ENCODE measurements at places on chromosomes 13 and 19. TPM values are rescaled to one million over a fixed set of nuclear protein-coding genes. Genes with fewer than 3 reads are reported as not detected.
A peak's percentile ranks its signal among the peaks of the same experiment; 100 is the strongest.

- no peak for DNase-seq
These were observed 4.1 kb downstream of the IL27RA start for GRCh38 chr19:14035706-14036105.

DNA sequence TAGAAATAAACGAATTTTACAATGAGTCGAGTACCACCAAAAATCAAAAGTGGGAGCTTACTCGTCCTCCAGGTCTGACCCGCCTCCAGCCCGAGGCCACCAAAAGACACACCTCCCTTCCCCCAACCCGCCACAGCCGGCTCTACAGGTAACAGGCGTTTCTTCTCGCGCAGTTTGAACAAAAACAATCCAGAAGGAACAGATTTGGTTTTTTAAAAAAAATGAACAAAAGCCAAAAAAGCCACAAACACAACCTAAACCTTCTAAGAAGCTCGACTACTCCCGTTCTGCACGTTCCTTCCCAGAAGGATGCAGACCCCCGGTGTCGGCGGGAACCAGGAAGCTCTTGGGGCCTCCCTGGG, 671 bp downstream of the ZDHHC20 start:
- DNase-seq, result peak; percentile 70

- no peak for DNase-seq
These were observed 85.2 kb upstream of the PCDH8 start for GRCh38 chr13:52933547-52934210.

- DNase-seq, result no peak
These were observed 4.0 kb upstream of the MCF2L start for GRCh38 chr13:112964971-112965492.

GRCh38 chr19:36847968-36848367, 2.7 kb upstream of the ZNF345 start:
- no peak for DNase-seq

DNA sequence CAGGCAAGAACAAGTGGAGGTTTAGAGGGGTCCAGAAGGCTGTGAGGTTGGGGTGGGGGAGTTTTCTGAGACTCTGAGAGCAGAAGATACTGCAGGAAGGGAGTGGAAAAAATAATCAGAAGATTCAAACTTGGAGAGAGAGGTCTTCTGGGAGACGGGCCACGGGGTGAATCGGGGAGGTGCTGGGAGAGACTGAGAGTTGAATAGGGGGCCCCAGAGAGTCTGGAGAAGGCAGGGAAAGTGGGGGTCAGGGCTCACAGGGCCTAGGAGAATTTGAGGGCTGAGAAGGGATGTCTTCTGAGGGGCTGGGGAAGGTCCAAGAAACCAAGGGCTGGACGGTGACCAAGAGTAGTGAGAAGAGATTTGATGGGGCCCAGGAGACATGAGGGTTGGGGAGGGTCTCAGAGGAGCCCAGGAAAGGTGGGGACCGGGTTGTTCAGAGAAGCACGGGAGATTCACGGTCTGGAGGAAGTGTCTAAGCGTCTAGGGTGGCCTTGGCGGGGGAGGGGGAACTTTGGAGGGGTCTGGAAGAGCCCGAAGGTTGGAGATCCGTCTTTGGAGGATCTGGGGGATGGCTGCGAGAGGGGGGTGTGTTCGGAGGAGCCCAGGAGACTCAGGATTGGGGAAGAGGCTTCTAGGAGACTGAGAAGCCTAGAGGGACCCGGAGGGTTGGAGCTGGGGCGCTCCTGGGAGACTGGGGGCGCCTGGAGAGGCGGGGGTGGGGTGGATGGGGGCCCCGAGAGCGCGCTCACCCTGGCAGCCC, 1.5 kb downstream of the KCNC3 start:
- no peak for DNase-seq

- no peak for DNase-seq
These were observed 299.5 kb downstream of the NALCN start for GRCh38 chr13:101116826-101117225.

GRCh38 chr13:109816112-109816807, 29.9 kb upstream of the IRS2 start:
- DNase-seq, result no peak

DNA sequence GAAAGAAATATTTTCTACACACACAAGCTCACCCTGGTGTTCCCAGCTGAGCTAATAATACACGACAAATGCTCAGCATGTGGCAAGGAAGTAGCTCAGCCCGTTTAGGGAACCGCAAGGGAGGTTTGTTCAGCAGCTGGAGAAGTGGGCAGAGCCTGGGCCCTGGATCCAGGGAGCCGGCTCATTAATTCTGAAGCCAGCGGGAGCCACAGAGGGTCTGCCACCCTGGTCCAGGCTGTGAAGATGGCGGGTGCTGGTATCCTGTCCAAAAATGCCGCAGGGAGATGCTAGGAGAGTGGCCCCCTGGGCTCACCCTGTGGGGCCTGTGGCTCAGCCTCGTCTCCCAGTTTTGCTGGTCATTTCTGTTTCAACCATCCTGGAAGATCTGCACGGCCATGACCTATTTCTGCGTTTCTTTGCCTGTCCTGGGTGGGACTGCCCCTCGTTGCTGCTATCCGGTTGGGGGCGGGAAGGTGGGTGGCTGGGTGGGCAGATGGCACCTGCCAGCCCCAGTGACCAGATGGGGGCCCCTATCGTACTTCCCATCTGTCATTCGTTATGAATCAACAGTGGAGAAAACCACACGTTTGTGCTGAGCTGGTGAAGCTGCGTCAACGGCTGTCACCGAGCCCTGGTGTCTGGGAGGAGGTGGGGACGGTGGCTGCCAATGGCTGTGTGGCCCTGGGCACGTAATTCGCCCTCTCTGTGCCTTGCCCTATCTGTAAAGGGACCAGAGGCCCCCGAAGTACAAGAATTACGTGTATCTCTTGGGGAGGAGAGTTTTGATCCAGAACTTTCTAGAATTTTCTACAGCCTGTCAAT, 2.7 kb upstream of the GNA15 start:
- DNase-seq, result peak; percentile 96

Gene CEACAM16
- not detected for total RNA-seq

Gene EDDM13
- 1.8 TPM for total RNA-seq
